ENCODE measurements at places on chromosomes 5 and 9.
A peak's percentile ranks its signal among the peaks of the same experiment; 100 is the strongest.

GRCh38 chr9:92308893-92309292 is 15.4 kb upstream of the IARS1 start:
- no peak for DNase-seq

GRCh38 chr9:115232181-115232774 is 114.3 kb upstream of the TNC start:
- DNase-seq = no peak

DNA sequence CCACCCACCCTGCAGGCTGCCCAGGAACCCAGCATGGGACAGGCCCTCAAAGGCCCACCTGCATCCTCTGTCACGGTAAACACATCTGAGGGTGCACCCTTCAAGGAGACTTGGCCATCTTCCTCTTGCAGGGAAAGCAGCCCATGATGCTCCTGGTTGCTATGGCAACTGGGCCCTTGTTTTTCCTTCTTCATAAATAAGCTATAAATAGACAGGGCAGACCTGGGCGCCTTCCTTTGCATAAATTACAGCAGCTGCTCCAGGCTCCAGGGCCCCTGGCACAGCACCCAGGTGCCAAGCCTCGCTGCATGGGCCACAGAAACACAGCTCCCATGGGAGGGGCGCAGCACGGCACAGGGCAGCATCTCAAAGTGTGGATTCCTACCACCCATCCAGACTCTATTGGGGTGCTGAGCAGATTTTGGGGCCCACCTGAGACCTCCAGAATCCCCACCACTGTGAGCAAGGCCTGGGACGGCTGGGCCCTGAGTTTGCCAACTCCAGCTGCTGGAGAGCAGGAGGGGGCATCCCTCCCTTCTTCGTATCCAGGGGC is 5.8 kb upstream of the PSMB7 start:
- no peak for DNase-seq

DNA sequence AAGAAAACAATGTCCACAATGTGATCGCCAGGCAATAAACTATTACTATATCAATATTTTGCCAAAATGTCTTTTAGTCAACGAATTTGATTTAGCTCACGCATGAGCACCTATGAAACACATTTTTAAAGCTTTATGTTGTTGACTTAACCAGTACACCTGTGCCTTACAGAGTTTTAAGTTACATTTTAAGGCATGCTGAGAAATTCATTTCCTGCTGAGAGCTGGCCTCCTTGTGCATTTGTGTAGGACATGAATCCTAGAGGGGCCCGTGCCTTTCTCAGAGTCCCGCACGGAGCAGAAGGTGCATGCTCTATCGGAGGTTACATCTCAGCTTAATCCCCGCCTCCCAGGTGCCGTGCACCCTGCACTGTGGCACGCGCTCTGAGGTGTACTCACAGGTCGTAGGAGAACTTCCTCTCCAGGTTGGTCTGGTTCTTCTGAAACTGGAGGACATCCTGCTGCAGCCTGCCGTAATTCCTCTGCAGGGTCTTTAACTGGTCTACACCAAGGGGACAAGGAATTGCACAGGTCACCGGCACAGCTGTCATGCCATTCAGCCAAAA is 53.2 kb downstream of the GOLM1 start:
- DNase-seq = no peak

- DNase-seq = no peak
Measured at GRCh38 chr9:33780276-33780675, 15.1 kb upstream of the PRSS3 start.

GRCh38 chr5:40477856-40478546 is 201.7 kb upstream of the PTGER4 start:
- DNase-seq = no peak

- no peak for DNase-seq
Measured at GRCh38 chr5:133195250-133195649, 143.4 kb downstream of the HSPA4 start.

DNA sequence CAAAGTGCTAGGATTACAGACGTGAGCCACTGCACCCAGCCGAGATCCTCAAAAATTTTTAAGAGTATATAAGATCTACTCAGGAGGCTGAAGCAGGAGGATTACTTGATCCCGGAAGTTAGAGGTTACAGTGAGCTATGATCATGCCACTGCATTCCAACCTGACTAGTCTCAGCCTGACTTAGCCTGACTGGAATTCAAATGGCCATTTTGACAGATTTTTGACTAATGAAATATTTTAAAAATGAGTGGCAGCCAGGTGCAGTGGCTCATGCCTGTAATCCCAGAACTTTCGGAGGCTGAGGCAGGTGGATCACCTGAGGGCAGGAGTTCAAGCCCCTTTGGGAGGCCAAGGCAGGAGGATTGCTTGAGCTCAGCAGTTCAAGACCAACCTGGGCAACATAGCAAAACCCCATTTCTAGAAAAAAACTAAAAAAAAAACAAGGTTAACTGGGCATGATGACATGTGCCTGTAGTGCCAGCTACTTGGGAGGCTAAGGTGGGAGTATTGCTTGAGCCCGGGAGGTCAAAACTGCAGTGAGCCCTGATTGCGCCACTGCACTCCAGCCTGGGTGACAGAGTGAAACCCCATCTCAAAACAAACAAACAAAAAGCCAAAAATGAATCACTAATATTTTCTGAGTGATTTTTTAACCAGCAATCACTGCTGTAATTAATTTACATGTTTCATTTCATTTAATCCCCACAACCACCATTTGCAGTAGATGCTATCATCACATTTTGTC is 16.6 kb downstream of the ATOX1 start:
- peak; percentile 32 for DNase-seq

DNA sequence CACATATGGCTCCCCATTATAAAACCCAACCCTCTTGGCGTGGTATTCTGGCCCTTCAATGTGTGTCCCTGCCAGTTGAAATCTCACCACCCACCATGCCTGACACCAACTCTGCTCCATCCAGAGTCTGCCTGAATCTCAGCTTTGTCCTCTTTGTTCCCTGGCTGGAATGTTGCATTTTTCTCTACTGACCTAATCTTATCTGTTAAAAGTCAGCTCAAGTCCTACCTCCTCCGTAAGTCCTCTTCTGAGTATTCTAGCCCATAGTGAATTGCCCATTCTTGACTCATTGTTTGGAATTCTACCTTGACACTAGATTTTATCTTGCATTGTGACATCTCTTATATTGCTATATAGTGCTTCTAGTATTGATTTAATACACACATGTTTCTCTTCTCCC is 207.1 kb upstream of the VLDLR start:
- DNase-seq = no peak

DNA sequence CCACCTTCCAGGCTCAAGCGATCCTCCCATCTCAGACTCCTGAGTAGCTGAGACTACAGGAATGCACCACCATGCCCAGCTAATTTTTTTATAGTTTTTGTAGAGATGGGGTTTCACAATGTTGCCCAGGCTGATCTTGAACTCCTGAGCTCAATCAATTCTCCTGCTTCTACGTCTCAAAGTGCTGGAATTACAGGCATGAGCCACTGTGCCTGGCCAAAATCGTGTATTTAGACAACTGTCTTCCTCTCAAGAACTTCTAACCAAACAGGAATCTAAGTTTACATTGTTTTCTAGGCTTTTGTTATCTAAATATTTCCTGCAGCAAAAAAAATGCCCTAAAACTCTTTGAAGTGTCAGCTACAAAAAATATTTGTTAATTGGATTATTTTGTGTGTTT is 78.8 kb downstream of the NLN start:
- no peak for DNase-seq

GRCh38 chr9:73183428-73183827 is 31.8 kb downstream of the ANXA1 start:
- DNase-seq = no peak

GRCh38 chr5:84599964-84600363 is 215.3 kb upstream of the EDIL3 start:
- DNase-seq = no peak

DNA sequence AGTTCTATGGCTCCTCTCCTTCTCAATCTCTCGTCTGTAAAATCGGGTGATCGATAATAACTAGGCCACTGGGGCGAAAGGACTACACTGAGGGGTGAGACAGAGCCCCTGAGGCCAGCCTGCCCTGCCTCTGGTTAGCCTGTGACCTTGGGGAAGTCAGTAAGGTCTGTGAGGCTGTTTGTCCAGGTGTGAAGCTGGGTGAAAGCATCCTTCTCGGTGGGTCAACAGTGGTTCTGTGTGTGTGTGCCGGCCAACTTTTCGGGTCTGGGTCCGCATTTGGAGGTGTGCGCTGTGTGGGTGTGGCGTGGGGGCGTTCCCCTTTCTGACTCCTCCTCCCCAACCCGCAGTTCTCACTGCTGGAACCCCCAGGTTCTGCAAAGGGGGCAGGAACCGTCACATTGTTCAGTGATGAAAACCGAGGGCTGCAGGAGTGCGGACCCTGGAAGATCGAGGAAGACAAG is 5.0 kb upstream of the RNF44 start:
- DNase-seq = no peak

GRCh38 chr5:89228355-89228754 is 345.4 kb upstream of the MEF2C start:
- DNase-seq = no peak

GRCh38 chr9:82498541-82499317 is 510.2 kb downstream of the SPATA31D1 start:
- DNase-seq = no peak

DNA sequence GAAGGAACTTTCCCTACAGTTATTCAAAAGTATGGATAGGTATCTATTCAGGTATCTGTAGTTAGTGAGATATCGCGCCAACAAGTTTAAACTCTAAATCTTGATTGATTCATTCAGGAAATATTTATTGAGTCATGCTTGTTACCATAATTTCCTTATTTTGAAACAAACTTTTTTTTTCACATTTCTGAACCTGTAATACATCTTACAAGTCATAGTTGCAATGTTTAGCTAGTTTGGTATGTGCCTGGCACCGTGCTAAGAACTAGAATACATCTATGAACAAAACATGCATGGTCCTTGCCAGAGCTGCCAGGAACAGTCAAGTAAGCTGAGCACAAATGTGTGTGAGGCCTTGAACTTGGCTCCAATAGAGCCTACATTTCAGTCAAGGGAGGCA is 226.4 kb downstream of the PCSK5 start:
- DNase-seq = no peak

DNA sequence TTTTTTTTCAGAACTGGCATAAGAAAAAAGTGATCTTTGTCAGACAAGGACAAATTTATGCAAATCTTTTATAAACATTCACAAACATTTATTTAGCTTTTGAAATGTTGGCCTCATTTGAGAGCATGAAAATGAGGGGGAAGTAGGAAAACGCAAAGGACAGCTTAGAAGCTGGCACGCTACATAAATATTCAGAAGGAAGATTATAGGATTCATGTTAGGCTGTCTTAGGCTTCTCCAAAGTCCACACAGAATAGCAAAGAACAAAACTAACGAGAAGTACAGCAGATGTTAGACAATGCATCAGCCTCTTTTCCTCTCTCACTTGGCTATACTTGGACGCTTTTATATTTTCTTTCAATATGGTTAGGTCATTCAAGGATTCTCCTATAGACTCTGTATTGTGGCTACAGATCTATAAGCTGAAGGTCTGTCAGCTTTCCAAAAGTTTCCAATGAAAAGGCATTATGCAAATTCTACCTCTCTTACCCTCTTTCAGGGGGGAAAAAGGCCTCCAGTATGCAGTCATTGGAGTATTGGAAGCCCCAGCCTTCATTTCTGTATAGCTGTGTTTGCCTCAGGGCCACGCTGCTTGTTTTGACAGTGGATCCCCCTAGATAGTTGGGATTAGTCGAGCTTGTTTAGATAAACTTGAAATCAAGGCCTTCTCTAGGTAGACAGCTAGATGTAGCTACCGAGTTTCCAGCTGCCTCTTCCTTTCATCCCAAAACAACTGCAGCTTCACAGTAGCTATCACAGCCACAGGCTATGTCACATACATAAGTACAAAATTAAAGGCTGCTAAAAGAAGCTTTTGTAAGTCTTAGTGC is 153.0 kb downstream of the DENND1A start:
- DNase-seq = no peak

DNA sequence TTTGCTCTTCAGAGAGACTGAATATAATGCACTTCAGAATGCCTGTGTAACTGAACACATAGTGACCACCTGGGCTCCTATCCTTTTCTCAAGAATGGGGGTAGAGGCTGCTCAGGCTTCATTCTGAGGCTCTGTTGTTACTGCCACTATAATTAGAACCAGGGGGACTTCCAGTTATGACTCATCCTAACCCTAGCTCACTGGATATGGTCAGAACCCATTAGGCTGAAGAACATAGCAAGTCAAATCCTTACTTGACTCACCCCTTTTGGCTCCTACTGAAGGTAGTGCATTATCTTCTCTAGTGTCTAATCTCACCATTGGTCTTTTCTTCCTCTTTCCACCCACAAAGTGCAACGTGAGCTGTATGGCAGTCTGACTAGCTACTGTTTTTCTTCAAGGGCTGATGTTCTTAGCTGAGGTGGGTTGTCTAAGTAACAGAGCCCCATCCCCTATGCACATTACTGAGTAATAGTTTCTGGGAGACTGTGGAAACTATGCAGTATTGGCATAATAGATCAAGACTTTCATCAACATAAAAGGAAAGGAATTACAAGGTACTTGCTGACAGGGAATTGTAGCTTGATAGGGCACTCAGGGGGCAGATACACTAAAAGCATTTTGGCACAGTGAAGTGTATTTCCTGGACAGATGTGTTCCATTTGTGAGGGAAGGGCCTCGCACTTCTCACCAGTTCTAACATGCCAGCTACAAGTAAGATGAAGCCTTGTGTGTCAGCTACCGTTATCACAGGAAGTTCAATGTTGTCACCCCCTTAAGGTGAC is 431.0 kb upstream of the MEF2C start:
- peak; percentile 19 for DNase-seq

DNA sequence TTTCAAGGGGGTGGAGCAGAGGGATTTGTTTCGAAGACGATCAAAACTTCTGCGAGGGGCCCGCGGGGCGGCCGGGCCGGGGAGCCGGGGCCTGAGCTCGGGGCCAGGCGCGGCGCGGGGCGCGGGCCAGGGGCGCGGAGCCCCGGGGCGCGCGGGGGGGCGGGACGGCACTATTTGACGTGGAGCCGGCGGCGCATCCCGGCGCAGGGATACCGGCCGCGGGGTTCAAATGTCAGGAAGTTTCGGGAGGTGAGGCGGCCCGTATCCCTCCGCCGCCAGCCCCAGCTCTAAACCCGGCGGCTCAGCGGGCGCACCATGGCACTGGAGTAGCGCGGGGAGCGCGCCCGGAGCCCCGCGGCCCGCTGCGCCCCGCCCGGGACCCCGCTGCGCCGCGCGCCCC is at the start of gene LMX1B:
LMX1B (plus strand) TSS at position 278 of the 400 bp plus-strand sequence. CDS start 522 bp downstream, outside the sequence.
- peak; percentile 42 for DNase-seq

DNA sequence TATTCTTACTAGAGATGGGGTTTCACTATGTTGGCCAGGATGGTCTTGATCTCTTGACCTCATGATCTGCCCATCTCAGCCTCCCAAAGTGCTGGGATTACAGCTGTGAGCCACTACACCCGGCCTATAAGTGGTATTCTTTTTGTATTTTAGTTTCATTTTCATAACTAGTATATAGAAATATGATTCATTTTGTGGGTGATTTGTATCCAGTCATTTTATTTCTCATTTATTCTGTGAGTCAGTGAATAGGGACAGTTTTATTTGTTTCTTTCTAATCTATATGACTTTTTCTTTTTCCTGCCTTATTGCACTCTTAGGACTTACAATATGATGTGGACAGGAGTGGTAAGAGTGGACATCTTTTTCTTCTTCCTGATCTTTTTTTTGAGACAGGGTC is 112.9 kb downstream of the AOPEP start:
- DNase-seq = no peak
